ENCODE measurements at places on chromosomes 12 and 14. TPM values are rescaled to one million over a fixed set of nuclear protein-coding genes. Genes with fewer than 3 reads are reported as not detected.

GRCh38 chr14:69582212-69582611 is 7.5 kb upstream of the CCDC177 start:
- DNase-seq: no peak

- DNase-seq: peak; percentile 75
These were observed 863 bp downstream of the DENND5B start for GRCh38 chr12:31589904-31590641.

SPIC gene
- total RNA-seq: 0.37 TPM

DNA sequence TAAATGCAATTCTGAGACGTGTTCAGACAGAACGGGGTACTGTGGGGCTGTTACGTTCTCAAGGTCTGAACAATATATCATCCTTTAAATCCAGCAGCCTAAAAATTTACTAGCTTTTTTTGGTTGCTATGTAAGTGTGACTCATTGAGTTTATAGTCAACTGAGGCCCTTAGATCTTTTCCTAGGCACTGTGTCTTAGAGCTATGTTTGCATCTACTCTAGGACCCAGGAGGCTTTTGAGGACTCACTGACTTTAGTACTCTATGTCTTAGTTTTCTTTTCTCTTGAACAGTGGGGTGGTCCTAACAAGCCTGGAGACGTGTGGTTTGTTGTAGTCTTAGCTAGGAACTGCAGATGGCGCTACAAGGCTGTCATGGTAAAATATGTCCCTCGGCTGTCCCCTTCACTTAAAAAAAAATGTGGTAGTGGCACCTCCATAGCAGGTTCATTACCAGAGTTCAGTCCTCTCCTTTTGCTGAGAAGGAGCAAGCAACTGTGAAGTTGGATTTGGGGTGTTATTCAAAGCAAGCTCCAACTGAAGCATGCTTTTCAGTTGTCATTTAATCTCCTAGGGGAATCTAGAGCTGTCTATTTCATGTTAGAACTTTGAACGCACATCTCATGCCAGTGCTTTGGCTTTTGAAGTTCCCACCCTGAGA is 8.7 kb upstream of the SPATS2 start:
- DNase-seq: no peak

DNA sequence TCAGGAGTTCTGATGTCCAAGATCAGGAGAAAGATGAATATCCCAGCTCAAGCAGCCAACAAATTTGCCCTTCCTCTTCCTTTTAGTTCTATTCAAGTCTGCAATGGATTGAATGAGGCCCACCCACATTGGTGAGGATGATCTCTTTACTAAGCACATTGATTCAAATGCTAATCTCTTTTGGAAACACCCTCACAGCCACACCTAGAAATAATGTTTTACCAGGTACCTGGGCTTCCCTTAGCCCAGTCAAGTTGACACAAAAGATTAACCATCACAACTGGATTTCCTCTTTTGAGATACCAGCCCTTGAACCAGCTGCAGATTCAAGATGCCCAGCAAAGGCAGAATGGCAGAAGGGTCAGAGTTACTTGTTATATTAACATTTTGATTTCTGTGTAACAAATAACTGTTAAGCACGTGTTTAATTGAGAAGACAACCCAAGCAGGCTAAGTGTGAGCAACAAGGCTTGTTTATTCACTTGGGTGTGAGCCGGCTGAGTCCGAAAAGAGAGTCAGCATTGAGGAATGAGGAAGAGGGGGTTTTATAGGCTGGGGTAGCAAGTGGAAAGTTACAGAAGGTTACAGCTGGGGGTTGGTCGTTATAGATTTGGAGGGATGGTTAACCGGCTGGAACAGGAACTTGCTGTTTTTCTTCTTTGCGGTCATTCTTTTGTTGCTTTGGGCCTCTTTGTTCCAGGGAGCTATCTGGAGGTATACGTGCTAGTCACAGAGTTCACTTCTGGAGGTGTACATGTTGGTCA is 180.3 kb downstream of the EMP1 start:
- no peak for DNase-seq

DNA sequence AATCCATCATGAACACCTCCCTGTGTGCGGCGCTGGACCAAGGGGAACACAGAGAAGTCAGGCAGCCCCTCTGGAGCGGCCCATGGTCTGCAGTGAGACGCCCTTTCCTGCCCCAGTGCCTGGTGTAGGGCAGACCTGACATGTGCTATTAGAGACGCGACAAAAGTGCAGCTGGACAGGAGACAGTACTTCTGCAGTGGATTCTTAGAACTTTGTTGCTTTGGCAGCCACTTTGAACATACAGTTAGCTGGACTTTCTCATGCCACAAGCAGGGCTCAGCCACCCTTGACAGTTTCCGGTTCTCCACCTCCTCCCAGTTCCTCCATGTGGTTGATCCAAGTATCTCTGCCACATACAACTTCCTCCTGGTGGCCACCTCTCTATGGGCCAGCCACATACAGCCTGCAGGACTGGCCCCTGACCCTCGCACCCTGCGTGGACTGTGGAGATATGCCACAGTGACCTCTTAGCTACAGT is 45.9 kb downstream of the LGMN start:
- no peak for DNase-seq

TSPAN9 gene
- total RNA-seq: 0.54 TPM

DNA sequence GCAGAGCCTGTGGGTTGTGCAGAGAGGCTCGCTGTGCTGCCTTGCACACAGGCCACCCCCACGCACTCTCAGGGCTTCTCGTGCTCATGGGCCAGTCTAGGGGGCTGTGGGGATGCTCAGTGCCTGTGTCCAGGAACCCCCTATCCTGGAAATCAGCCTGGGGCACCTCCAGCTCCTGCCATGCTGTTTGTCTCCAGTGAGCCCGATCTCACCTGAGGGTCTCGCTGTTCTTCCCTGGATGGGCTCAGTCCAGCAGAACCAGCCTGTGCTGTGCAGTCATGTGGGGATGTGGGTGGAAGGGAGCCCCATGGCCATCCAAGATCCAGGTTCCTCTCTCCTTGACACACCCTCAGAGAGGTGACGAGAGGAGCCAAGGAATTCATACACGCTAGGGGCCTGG is 26.7 kb downstream of the SERPINA1 start:
- DNase-seq: no peak

IL26 gene
- not detected for total RNA-seq

SLC6A15 gene
- not detected for total RNA-seq

- no peak for DNase-seq
These were observed 441.1 kb downstream of the BCAT1 start for GRCh38 chr12:24507827-24508226.

DNA sequence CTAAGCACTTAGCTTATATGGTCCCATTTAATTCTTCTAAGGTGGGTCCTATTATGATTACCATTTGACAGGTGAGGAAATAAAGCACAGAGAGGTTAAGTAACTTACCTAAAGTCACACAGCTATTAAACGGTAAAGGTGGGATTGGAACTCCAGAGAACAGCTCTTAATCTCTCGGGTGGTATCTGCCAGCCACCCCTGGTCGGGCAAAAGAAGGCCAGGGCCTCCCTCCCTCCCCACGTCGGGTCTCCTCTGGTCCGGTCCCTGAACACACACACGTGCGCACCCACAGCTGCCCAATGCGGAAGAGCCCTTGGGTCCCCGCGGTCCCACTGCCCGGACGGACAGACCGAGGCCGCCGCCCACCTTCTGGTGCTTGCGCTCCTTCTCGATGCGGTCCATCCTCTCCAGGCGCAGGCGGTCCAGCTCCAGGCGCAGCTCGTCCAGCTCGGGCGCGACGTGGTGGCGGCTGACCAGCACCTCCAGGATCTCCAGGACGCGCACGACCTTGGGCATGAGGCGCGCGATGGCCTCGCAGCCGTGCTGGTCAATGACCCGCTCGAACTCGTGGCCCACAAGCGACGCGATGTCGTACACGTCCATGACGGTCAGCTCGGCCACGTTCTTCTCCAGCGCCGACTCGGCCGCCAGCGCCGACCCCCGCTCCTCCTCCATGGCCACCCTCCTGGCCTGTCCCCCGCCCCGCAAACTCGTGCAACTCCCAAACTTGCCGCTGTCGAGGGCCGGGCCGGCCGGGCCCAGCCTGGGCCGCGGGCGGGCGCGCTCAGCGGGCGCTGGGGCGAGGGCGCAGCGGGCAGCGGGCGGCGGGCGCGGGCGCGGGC is 490 bp downstream of the RILPL1 start:
- no peak for DNase-seq

ART4 gene
- total RNA-seq: not detected

DNA sequence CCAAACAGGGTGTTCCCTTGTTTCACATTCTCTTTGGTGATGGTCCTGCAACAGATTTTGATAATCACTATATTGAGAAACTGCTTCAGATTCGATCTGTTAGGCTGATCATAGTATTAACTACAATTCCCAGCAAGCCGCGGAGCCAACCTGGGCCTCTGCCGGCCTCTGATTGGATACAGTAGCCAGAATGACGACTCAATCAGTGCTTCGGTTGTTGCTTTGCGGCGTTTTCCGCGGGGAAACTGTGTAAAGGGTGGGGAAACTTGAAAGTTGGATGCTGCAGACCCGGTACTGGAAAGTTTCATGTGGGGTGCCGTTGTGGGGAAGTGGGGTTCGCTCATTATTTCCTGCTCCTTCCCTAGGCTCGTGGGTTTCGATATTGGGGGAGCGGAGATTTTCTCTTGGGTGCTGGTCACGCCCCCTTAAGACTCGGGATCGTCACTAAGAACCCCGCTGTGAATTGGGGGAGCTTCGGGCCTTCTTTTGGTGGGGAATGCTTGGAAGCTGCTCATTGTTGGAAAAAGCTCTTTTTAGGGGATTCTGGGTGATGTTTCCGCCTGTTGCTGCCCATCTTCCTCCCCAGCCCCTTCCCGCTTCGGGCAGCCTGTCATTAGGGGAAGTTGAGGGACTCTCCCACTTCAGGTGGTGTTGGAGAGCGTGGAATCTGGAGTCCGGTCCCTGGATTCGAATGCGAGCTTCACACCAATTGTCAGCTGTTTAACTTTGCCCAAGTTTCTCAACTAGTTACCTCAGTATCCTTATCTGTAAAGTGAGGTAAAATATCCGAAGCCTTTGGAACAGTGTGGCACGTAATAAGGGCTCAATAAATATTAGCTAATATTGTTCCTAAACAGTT is at the start of gene RAD51B:
Gene RAD51B (plus strand): TSS at position 217 of the 859 bp plus-strand sequence.
- peak; percentile 67 for DNase-seq

RHOJ gene
- not detected for total RNA-seq

- DNase-seq: no peak
These were observed 9.7 kb upstream of the ERC1 start for GRCh38 chr12:981176-981828.

DLK1 gene
- total RNA-seq: not detected

- DNase-seq: no peak
These were observed 9.3 kb downstream of the SYNE3 start for GRCh38 chr14:95507174-95507573.

PPP1R36 gene
- not detected for total RNA-seq

GRCh38 chr12:131620946-131621681 is 89.8 kb upstream of the SFSWAP start:
- no peak for DNase-seq

ARHGDIB gene
- 738 TPM for total RNA-seq

DNA sequence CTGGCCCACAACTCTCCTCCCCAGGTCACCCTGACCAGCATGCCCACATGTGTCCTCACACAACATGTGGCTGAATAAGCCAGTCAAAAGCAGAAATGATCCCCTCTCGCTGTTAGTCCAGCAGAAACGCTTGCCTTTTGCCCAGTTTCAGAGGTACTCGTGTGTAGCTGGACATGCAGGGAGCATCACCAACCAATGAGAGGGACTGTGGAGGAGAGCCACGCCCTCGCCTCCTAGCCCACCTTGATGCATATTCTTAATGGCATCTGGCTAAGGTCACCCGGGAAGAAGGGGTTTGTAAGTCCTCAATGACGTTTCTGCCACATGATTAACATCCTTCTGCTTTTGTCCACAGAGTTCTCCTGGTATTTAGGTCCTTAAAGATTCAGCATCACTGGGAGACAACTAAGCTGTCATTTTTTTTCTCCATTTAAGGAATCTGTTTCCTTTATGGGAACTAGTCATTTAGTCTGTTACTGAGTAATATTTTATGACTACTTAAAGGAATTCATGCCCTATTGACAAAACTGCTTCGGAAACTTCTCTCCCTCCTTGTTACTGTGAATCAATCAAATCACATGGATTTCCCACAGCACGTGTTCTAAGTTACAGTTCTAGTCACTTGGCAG is 134.0 kb downstream of the GCH1 start:
- DNase-seq: no peak

- no peak for DNase-seq
These were observed 45.2 kb downstream of the DEGS2 start for GRCh38 chr14:100114109-100114765.

- DNase-seq: no peak
These were observed 441.3 kb downstream of the DAD1 start for GRCh38 chr14:22147716-22148115.

KERA gene
- total RNA-seq: not detected

PMCH gene
- not detected for total RNA-seq

DNA sequence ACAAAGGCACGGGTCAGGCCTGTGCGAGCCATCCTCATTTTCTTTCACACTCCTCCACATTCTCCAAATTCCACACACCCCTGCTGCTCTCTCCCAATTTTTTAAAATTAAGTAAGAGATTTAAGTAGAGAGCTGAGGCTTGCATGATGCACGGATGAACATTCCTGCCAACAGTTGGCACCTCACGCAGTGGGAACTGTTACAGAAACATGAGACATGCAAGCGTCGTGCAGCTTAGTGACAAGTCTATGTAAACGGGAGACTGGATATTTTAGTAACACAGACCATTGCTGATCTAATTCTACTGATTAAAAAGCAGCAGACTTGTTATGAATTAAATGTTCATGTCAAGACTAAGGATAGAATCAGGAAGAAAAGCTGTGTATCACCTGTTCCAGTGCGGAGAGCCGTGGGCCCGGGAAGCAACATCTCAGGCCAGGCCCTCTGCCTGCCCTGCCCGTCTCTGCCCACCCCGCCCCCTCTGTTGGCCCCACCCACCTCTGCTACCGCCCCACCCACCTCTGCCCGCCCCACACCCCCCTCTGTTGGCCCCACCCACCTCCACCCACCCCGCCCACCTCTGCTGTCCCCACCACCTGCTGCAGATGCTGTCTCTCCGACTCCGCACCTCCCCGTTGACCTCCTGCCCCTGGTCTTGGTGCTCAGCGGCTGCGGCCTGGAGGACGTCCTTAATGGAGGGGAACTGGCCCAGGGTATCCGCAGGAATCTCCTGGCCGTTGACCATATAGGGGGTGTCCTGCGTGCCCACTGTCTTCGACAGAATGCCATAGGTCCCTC is 21.2 kb downstream of the GOLGA3 start:
- DNase-seq: no peak

- no peak for DNase-seq
These were observed 476.5 kb downstream of the FOXG1 start for GRCh38 chr14:29242755-29243754.

- DNase-seq: no peak
These were observed 168.3 kb downstream of the DUSP6 start for GRCh38 chr12:89183985-89184435.

GRCh38 chr14:50335989-50336824 is 24.1 kb downstream of the DMAC2L start:
- no peak for DNase-seq

ATP6V1D gene
- 27.8 TPM for total RNA-seq

DNA sequence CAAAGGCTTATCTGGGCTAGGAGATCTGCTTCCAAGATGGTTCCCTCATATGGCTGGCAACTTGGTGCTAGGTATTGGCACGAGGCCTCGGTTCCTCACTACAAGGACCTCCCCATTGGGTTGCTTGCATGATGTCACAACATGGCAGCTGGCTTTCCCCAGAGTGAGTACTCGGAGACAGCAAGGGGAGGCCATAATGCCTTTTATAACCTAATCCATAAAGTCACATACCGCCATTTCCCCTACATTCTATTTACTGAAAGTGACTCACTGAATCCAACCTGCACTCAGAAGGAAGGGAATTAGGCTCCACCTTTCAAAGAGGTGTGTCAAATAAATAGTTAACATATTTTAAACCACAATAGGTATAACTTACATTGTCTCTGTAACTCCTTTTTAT is 130.9 kb downstream of the SAMD4A start:
- DNase-seq: no peak

B3GNT4 gene
- not detected for total RNA-seq
